ENCODE measurements at places on chromosomes 3 and 15. TPM values are rescaled to one million over a fixed set of nuclear protein-coding genes. Genes with fewer than 3 reads are reported as not detected.
A peak's percentile ranks its signal among the peaks of the same experiment; 100 is the strongest.

DNA sequence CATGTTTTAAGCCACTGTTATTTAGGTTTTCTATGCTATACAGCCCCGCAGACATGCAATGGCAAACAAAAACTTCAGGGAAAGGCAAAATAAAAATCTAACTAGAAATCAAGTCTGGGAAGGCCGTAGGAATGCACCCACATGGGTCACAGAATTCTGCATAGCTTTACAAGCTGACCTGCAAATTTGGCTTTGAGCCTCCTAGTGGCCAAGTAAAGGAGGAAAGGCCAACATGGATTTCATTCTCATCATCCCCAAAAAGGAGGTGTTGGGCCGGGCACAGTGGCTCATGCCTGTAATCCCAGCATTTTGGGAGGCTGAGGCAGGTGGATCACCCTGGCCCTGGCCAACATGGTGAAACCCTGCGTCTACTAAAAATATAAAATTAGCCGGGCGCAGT is 124.3 kb downstream of the FBLN2 start:
- H3K27ac ChIP-seq = no peak overlapping the region
- DNase-seq = no peak
- no peaks in the 10 kb centered on the region for H3K4me1 ChIP-seq
- no peak overlapping the region for H3K4me3 ChIP-seq
- H3K36me3 ChIP-seq = no peaks in the 10 kb centered on the region

Gene AADACL2
- not detected for total RNA-seq

GRCh38 chr3:172236771-172237742 is 197.7 kb downstream of the FNDC3B start:
- H3K4me3 ChIP-seq = no peak overlapping the region
- H3K27ac ChIP-seq = no peak overlapping the region
- H3K4me1 ChIP-seq = peaks cover 25% of the 10 kb centered on the region
- H3K27me3 ChIP-seq = no peaks in the 10 kb centered on the region
- no peak for DNase-seq

Gene CGNL1
- total RNA-seq = 42.5 TPM

Gene NGRN
- 85.2 TPM for total RNA-seq

Gene NOX5
- total RNA-seq = 0.77 TPM

DNA sequence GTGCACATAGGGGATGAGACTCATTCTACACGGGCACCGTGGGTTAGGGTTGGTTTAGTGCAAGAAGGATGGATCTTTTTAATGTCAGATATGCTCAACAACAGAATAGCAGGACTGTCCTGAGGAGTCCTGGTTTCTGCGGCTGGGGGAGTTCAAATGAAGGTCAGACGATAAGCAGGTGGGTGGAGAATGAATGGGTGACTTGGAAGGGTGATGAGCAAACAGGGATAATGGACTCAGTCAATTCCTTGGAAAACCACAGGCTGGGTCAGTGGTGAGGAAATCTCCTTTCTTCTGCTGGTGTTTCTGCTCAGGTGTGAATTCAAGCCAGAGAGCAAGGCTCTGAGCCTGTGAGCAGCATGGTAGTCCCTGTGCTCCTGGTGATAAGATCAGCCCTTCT is 59.9 kb downstream of the MESD start:
- H3K4me1 ChIP-seq = no peaks in the 10 kb centered on the region
- H3K27me3 ChIP-seq = no peaks in the 10 kb centered on the region
- peaks cover 2% of the 10 kb centered on the region for H3K36me3 ChIP-seq
- DNase-seq = no peak
- no peak overlapping the region for H3K4me3 ChIP-seq
- no peak overlapping the region for H3K27ac ChIP-seq

Gene RBM5
- total RNA-seq = 115 TPM

- peaks cover 11% of the 10 kb centered on the region for H3K4me1 ChIP-seq
- H3K36me3 ChIP-seq = no peaks in the 10 kb centered on the region
- DNase-seq = no peak
- H3K27ac ChIP-seq = peak overlapping the region; percentile 94
Observed at GRCh38 chr3:29281094-29281343, 148 bp downstream of the RBMS3 start.

Gene C3orf80
- 0.91 TPM for total RNA-seq

DNA sequence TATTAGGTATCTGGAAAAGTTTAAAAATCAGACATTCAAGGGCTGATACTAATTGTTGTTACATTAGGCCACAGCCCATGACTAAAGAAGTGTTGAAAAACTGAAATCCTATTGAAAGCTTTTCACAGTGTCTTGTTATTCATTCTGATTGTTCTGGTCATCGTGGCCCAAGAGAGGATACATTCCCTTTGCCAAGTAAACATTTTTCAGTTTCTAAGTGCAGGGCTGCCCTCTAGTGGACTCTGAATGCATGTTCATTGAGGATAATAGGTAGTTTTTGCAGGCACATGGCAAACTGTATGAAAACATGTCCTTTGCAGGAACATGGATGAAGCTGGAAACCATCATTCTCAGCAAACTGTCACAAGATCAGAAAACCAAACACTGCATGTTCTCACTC is 181.1 kb downstream of the MYRIP start:
- no peak for DNase-seq
- no peaks in the 10 kb centered on the region for H3K36me3 ChIP-seq
- no peak overlapping the region for H3K27ac ChIP-seq
- no peaks in the 10 kb centered on the region for H3K4me1 ChIP-seq
- H3K27me3 ChIP-seq = no peaks in the 10 kb centered on the region

GRCh38 chr3:193780810-193781478 is 187.9 kb downstream of the OPA1 start:
- no peaks in the 10 kb centered on the region for H3K36me3 ChIP-seq
- no peaks in the 10 kb centered on the region for H3K27me3 ChIP-seq
- peak; percentile 89 for DNase-seq
- no peak overlapping the region for H3K4me3 ChIP-seq
- H3K4me1 ChIP-seq = peaks cover 29% of the 10 kb centered on the region
- H3K27ac ChIP-seq = no peak overlapping the region

- H3K27me3 ChIP-seq = no peaks in the 10 kb centered on the region
- peaks cover 16% of the 10 kb centered on the region for H3K36me3 ChIP-seq
- H3K27ac ChIP-seq = no peak overlapping the region
- H3K4me1 ChIP-seq = no peaks in the 10 kb centered on the region
- no peak for DNase-seq
Observed at GRCh38 chr3:38507120-38507519, 11.0 kb downstream of the EXOG start.

DNA sequence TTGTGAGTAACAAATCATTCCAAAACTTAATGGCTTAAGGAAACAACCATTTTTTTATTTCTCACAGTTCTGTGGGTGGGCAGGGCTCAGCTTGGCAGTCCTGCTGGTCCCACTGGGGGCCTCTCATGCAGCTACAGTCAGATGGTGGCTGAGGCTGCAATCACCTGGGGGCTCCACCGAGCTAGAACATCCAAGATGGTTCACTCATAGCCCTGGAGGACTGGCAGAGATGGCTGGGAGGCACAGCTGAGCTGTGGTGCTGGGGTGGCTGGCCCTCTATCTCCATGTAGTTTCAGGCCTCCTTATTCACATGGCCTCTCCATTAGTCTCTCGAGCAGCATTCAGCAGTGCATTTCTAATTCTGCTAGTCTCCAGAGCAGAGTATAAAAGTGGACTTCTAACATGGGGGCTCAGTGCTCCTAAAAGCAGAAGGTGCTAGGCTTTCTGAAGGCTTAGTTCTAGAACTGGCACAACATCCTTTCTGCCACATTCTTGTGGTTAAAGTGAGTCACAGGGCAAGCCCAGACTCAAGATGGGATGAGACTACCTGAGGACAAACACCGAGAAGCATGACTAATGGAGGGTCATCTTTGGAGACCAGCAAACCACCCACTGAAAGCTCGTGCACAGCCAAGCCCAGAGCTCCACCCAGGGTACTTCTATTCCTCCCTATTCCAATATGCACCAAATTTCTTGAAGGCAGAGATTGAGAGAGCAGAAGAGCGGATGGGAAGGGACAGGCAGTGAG is 6.3 kb downstream of the CAV3 start:
- no peaks in the 10 kb centered on the region for H3K27me3 ChIP-seq
- no peak for DNase-seq
- no peak overlapping the region for H3K4me3 ChIP-seq
- no peaks in the 10 kb centered on the region for H3K36me3 ChIP-seq
- H3K4me1 ChIP-seq = no peaks in the 10 kb centered on the region

- no peaks in the 10 kb centered on the region for H3K4me1 ChIP-seq
- H3K36me3 ChIP-seq = no peaks in the 10 kb centered on the region
- peak; percentile 52 for DNase-seq
- no peak overlapping the region for H3K27ac ChIP-seq
Observed at GRCh38 chr3:49867871-49868321, 1.8 kb downstream of the CAMKV start.
